ENCODE measurements at places on chromosomes 13 and 19.

DNA sequence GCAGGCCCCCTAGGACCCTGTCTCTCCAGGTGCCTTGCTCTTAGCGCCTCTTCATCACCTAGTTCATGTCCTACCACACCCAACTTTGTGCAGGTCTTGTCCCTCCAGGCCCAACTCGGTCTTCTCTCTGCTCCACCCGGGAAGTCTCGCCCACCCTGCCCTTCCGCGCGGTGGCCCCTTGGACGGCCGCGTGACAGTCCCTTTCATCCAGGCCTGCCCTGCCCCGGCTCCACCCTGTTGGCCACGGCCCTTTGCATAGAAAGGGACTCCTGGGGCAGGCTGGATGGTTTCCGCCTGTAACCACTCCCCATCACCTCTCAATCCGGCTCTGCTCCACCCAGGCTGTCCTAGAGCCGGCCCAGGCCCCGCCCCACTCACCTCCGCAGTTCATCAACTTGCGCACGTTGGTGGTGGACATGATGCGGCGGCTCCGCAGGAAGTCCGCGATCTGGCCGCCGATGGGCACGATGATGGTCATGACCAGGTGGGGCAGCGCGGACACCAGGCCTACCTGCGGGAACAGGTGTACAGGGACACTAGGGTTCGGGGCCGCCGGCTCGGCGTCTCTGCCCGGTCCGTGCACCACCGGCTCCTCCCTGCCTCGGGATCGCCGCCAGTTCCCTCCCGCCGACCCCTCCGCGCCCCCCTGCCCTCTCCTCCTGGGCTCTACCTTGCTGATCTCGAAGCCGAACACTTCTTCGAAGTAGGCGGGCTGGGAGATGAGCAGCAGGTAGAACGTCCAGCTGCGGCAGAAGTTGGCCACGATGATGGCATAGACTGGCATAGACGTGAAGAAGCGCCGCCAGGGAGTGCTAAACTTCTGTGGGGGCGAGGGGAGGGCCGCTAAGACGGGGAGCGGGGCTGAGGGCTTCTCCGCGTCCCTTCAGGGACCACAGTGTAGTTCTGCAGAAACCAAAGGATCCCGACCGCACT lies 7.2 kb downstream of the GFY start:
- DNase-seq = no peak

DNA sequence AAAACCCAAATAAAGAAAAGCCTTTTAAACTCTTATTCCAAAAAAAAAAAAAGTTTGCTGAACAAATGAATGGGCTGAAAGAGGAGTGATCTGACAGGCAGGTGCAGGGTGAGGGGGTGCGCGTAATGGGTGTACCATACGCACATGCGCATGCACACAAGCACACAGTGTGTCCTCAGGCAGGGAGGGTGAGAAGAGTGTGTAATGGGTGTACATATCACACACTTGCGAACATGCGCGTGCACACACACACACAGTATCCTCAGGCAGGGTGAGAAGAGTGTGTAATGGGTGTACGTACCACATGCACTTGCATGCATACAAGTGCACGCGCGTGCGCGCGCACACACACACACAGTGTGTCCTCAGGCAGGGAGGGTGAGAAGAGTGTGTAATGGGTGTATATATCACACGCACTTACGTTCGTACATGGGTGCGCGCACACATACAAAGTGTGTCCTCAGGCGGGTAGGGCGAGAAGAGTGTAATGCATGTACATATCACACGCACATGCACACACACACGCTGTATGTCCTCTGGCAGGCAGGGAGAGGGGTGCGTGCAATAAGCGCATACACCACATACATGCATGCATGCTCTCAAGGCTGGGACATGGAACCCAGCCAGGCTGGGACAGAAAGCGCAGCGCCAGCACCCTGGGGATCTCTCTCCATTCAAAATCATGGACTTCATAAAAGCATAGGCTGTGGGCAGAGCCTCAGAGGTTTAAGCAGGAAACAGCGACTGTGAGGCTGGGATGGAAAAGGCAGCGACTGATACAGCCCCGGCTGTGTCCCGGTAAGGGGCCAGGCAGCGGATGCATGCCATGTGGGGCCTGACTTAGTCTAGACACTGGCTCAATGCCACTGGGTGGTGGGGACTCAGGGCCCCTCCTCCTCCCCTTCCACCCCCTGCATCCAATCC lies 70.4 kb downstream of the CEBPG start:
- no peak for DNase-seq

DNA sequence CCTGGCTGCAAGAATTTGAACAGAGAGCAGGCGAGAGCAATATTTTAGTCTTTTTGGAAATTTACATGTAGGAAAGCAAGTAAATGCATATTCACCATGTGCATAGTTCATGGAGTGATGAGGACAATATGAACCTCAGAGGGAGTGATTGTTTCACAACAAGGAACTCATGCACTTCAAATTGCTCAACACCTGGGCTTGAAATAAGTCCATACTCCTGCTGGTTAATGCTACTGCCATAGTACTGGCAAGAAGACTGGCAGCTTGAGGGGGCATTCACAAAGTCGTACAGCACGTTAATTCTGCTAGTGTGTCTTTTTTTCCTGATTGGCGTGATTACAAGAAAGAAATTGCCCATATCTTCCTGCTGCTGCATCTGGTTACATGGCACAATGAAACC lies 267.6 kb downstream of the PCDH17 start:
- DNase-seq = no peak

DNA sequence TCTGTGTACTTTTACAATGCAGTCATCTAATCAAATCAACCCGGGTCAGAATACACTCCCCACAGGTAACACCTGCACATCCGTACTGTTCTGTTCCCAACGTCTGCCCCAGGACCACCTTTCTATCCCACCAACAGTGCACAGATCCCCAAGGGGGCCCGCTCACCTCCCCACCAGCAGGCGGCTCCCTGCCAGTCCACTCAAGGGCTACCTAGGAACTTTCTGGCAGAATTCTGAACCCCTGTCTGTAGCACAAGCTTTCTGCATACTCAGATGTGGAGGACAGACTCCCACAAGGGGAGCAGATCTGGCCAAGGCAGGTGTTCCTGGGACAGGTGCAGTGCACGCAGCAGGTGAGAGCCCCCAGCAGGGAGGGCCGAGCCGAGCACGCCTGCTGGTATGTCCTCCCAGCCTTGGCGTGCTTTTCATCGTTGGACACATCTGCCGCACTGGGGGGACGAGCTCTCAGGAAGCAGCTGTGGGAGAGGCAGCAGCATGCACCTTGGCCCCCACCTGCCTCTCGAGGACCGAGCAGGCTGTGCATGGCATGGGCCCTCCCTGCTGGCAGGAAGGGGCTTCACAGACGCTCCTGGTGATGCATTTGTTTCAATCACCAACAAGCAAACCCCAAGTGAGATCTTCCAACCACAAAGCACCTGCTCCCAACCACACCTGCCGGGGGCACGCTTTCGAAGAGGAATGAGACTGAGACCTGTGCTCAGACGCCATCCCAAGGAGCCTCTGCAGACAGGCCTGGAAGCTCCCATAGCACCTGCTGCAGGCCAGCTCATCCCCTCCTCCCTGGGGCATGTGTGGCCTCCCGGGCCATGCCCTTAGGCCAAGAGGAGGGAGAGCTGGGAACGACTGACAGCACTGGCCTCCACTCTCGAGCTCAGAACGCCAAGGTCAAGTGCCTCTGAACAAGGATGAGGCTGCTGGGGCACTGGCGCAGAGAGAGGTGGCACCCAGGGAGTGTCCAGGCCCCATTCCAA lies 35.9 kb downstream of the RAB20 start:
- DNase-seq = no peak

DNA sequence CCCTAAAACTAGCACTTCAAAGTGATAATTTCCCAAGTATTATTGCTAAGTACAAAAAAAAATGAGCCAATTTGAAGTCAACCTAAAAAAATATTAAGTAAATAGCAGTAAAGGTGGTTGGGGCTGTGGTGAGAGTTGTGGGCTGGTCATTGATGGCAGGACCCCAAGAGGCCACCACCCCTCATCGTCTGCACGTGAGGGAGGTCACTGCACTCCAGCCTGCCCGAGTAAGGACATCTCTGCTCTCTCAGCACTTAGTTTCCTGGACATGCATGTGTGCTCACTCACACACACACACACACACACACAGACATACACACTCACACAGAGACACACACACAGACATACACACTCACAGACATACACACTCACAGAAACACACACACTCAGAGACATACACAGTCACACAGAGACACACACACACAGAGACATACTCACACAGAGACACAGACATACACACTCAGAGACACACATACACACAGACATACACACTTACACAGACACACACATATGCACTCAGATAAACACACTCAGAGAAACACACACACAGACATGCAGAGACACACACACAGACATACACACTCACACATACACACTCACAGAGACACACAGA lies 127.2 kb upstream of the SOX1 start:
- no peak for DNase-seq

DNA sequence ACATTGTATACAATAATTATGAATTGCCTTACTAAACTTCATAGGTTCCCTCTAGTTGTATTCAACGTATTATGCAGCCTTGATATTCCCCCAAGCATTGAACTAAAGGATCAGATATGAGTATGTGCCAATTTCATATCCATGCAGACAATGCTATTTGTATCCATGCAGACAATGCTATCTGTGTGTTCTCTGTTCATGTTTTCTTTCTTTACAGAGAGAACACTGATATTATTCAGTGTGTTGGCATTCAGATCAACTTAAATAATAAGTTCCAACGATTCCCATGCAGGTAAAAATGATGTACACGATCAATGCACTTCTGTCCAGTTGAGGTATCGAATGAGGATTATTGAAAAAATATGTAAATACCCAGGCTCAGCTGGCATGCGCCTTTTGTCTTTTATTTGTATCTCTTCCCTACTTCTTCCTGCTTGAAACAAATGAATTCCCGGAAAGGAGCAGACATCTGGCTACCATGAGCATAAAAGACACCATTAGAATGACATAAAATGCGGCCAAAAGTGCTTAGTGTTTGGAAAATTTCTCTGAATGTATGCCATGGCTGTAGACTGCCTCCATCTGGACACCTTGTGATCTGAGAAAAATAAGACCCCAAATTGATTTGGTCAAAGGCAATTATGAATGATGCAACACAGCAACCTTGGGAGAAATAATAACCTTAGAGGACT lies 731.5 kb downstream of the SLITRK1 start:
- no peak for DNase-seq

GRCh38 chr19:7326105-7326877 lies 22.4 kb upstream of the ARHGEF18 start:
- peak; percentile 21 for DNase-seq

DNA sequence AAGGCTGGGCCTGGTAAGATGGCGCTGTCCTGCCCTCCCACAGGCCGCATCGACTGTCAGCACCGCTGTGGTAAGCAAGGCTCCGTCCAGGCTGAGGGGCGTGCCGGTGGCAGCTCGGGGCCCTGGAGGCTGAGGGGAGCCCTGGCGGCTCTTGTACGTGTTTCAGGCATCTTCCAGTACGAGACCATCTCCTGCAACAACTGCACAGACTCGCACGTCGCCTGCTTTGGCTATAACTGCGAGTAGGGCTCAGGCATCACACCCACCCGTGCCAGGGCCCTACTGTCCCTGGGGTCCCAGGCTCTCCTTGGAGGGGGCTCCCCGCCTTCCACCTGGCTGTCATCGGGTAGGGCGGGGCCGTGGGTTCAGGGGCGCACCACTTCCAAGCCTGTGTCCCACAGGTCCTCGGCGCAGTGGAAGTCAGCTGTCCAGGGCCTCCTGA lies 1.2 kb downstream of the IZUMO4 start:
- no peak for DNase-seq

GRCh38 chr19:30648866-30649862 lies 277.0 kb downstream of the ZNF536 start:
- no peak for DNase-seq

DNA sequence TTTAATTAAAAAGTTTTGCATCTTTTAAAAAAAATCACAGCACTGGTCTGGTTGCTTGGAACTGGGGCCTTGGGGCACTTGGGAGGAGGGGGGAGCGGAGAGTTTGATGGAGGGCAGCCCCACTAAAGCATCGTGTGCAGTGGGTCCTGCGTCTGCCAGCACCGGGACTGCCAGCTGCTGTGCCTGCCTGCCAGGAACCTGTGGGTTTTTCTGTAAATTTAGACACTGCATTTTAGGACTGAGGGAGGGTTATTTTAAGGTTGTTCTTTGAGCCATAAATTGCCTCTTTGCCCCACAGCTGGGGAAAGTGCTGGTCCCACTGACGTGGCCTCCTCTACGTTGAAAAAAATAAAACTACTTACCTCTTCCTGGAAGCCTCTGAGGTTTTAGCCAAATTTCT lies 2.9 kb downstream of the KLF2 start:
- DNase-seq = no peak

DNA sequence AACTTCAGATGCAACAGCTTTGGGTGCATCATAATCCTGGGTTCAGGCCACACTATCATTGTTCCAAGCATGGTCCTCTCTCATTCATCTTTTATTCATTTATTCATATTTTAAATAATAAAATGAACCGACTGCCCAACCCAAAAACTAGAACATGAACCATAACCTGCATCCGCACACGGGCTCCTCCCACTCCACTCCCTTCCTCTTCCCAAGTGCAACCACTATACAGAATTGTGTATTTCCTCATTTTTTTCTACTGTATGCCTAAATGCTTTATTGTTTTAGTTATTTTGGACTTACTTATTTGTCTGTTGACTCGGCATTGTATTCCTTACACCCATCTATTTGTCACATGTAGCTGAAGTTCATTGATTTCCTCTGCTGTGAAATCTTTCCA lies 30.7 kb upstream of the POMP start:
- no peak for DNase-seq

DNA sequence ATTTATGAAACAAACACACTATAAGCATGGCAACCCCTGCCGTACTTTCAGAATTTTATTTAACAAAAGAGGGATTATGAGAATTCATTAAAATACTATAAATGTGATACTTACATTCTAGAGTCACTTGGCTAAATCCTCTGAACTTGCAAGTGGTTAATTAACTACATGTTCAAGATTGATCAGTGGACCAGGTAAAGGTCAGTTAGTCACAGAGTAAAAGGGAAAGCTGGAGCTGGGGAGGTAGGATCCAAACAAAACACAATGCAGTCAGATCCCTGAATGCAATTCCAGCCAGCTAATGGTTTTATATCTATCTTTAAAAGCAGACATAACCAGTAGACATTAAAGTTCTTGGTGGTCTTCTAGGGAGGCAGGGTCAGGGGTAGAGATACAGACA lies 270.5 kb downstream of the DIAPH3 start:
- DNase-seq = no peak

DNA sequence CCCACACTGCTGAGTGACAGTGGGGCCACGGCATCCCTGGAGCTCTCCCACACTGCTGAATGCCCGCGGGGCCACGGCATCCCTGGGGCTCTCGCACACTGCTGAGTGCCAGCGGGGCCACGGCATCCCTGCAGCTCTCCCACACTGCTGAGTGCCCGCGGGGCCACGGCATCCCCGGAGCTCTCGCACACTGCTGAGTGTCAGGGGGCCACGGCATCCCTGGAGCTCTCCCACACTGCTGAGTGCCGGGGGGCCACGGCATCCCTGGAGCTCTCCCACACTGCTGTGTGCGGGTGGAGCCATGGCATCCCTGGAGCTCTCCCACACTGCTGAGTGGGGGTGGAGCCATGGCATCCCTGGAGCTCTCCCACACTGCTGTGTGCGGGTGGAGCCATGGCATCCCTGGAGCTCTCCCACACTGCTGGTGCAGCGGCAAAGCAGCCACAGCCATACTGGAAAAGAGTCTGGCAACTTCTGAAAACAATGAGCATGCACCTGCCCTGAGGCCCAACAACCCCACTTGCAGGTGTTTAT lies 8.6 kb downstream of the TUBGCP3 start:
- no peak for DNase-seq

- no peak for DNase-seq
Measured at GRCh38 chr13:108561149-108561548, 68.3 kb upstream of the MYO16 start.
